Type B pancreatic cell (in vitro differentiated cells): ENCODE measurements at places on chromosomes 7 and 10. TPM values are rescaled to one million over a fixed set of nuclear protein-coding genes. Genes with fewer than 3 reads are reported as not detected.
A peak's percentile ranks its signal among the peaks of the same experiment; 100 is the strongest.

GRCh38 chr7:101370836-101371235 lies 8.2 kb downstream of the COL26A1 start:
- H3K27ac ChIP-seq, result no peak overlapping the region
- H3K36me3 ChIP-seq, result peaks cover 5% of the 10 kb centered on the region
- no peak for DNase-seq
- H3K4me1 ChIP-seq, result peaks cover 22% of the 10 kb centered on the region
- no peaks in the 10 kb centered on the region for H3K27me3 ChIP-seq
- no peak overlapping the region for H3K4me3 ChIP-seq

The CFAP46 gene
- 2.9 and 10.9 TPM in 2 replicates for total RNA-seq

- no peak for DNase-seq
- H3K27ac ChIP-seq, result no peak overlapping the region
- no peaks in the 10 kb centered on the region for H3K27me3 ChIP-seq
- no peak overlapping the region for H3K4me3 ChIP-seq
- no peaks in the 10 kb centered on the region for H3K36me3 ChIP-seq
Measured at GRCh38 chr7:9557853-9558252, 1124.4 kb downstream of the NXPH1 start.

DNA sequence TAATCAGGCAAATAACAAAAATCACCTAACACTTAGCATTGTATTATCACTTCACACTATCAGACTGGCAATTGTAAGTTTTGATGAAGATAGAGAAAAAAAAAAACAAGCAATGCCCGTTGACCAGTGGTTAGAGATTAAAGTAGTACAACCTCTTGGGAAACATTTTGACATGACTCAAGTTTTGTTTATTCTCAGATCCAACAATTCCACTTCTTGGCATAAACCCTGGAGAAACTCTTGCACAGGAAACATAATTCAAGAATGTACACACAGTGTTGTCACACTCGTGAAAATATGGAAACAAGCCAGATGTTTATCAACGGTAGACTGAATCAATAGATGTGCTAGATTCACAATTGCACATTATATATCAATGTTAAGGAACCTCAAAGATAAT lies 37.2 kb downstream of the FRMD4A start:
- H3K27ac ChIP-seq, result no peak overlapping the region
- DNase-seq, result no peak
- H3K36me3 ChIP-seq, result no peaks in the 10 kb centered on the region
- no peaks in the 10 kb centered on the region for H3K27me3 ChIP-seq
- peaks cover 16% of the 10 kb centered on the region for H3K4me1 ChIP-seq

The SPDYE11 gene
- not detected in 2 replicates for total RNA-seq

The TAF5 gene
- 6.2 and 10.0 TPM in 2 replicates for total RNA-seq

The ABCB4 gene
- total RNA-seq, result 1.00 and 1.6 TPM in 2 replicates

GRCh38 chr10:43403911-43404703 lies 4.9 kb downstream of the HNRNPF start:
- H3K4me1 ChIP-seq, result peaks cover 46% of the 10 kb centered on the region
- H3K36me3 ChIP-seq, result peaks cover 18% of the 10 kb centered on the region
- peak overlapping the region; percentile 85 for H3K27ac ChIP-seq
- H3K4me3 ChIP-seq, result peak overlapping the region; percentile 71

- no peaks in the 10 kb centered on the region for H3K36me3 ChIP-seq
- no peaks in the 10 kb centered on the region for H3K27me3 ChIP-seq
- H3K4me3 ChIP-seq, result no peak overlapping the region
- DNase-seq, result no peak
- peaks cover 4% of the 10 kb centered on the region for H3K4me1 ChIP-seq
Measured at GRCh38 chr7:7122701-7123281, 59.6 kb upstream of the C1GALT1 start.

- no peak for DNase-seq
- H3K27me3 ChIP-seq, result peaks cover 16% of the 10 kb centered on the region
- no peaks in the 10 kb centered on the region for H3K4me1 ChIP-seq
- no peaks in the 10 kb centered on the region for H3K36me3 ChIP-seq
- no peak overlapping the region for H3K4me3 ChIP-seq
- H3K27ac ChIP-seq, result no peak overlapping the region
Measured at GRCh38 chr7:150686030-150686631, 625 bp downstream of the GIMAP2 start.

DNA sequence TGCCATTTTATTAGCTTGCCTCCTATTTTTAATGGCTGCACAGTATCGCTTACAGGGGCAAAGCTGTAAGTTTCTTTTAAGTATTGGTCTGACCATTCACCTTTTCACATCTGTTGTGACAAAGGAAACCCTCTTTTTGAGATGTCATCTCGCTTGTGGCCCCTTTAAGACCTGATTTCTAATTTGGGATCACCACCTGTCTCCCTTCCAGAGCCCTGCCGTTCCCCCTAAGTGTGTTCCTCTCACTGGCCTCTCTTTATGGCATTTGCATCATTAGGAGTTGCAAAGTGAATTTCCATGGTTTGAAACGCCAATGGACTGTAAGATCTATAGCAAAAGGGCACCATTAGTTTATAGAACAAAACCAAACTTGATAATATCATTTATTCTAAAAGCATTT lies 1.4 kb downstream of the EPDR1 start:
- no peak overlapping the region for H3K27ac ChIP-seq
- peaks cover 17% of the 10 kb centered on the region for H3K4me1 ChIP-seq
- H3K36me3 ChIP-seq, result peaks cover 3% of the 10 kb centered on the region
- peak overlapping the region; percentile 86 for H3K4me3 ChIP-seq

GRCh38 chr10:86648704-86649427 lies 5.5 kb upstream of the OPN4 start:
- H3K27me3 ChIP-seq, result peaks cover 3% of the 10 kb centered on the region
- DNase-seq, result peak; percentile 64
- no peak overlapping the region for H3K4me3 ChIP-seq
- peaks cover 42% of the 10 kb centered on the region for H3K4me1 ChIP-seq
- no peak overlapping the region for H3K27ac ChIP-seq

- no peak overlapping the region for H3K27ac ChIP-seq
- no peaks in the 10 kb centered on the region for H3K27me3 ChIP-seq
- no peak for DNase-seq
- no peak overlapping the region for H3K4me3 ChIP-seq
Measured at GRCh38 chr7:11224535-11224934, 250.9 kb downstream of the PHF14 start.

DNA sequence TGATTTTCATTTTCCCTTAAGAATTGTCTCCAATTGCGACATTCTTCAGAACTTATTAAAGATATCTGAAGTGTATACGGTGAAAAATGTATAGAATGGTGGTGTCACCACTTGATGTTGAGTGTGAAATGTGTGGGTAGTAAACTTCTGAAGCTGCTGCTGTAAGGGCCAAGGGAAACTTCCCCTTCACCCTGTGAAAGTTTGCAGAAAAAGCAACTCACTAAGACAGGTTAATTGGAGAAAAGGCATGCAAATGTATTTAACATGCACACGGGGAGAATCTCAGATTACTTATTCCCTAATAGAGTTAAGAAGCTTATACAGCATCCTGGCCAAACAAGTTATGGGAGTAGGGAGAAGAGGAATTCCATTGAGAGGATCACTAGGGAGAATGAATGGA lies 173.0 kb downstream of the NSUN6 start:
- H3K27me3 ChIP-seq, result no peaks in the 10 kb centered on the region
- no peaks in the 10 kb centered on the region for H3K36me3 ChIP-seq
- H3K4me1 ChIP-seq, result no peaks in the 10 kb centered on the region
- no peak for DNase-seq

DNA sequence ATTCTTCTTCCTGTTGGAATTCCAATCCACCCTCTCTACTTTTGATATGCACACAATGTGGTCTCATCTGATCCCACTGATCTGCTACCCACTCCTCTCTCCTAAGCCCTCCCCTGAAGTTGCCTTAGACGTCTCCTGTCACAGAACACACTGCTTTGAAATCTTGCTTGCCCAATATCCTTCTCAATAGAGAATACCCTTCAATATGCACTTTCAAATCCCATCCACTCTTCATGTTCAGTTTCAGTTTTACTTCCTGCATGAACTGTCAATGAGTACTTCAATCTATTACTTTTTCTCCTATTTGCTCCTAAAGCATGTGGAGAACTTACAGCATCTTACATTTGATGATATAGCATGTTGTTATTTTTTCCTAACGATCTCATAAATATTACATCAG lies 93.5 kb downstream of the UPF2 start:
- no peaks in the 10 kb centered on the region for H3K4me1 ChIP-seq
- no peak overlapping the region for H3K27ac ChIP-seq
- no peaks in the 10 kb centered on the region for H3K27me3 ChIP-seq
- H3K4me3 ChIP-seq, result no peak overlapping the region
- DNase-seq, result no peak
- H3K36me3 ChIP-seq, result peaks cover 24% of the 10 kb centered on the region

DNA sequence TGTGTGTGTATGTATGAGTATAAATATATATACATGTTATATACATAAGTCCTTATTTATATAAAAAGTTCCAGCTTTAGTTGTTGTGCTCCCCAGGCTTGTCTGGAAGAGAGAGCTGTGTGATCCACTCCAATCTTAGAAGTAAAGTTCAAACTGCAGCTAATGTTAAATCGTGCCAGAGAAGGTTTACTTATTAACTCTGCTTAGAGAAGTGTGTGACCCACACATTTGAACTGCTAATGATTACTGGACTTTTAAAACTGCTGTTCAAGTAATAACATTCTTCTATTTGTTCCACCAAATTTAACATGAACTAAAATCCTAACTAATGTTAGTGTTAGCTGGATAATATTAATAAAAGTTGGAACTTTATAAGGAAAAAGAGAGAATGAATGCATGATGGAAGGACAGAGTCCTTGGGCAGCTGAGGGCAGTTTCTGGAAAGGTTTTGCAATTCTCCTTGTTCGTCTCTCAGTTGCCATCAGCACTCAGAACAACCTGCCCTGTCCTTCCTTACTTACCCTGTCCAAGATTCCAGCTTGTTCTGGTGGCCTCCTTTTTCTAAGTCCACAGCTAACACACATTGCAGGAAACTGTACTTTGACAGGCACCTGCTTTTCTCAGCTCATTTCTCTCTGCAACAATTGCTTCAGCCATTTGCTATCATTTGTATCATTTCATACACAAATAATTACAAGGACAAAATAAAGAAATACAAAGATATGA lies 162.6 kb downstream of the FAM107B start:
- H3K27ac ChIP-seq, result no peak overlapping the region
- DNase-seq, result no peak
- H3K4me1 ChIP-seq, result peaks cover 11% of the 10 kb centered on the region
- no peaks in the 10 kb centered on the region for H3K36me3 ChIP-seq
- no peaks in the 10 kb centered on the region for H3K27me3 ChIP-seq

GRCh38 chr10:117167789-117168674 lies 29.3 kb upstream of the KCNK18 start:
- DNase-seq, result peak; percentile 85
- peak overlapping the region; percentile 80 for H3K4me3 ChIP-seq
- no peak overlapping the region for H3K27ac ChIP-seq
- peaks cover 4% of the 10 kb centered on the region for H3K36me3 ChIP-seq

The LIPJ gene
- total RNA-seq, result 0.12 and 0.29 TPM in 2 replicates

The COL17A1 gene
- 14.5 and 94.1 TPM in 2 replicates for total RNA-seq

DNA sequence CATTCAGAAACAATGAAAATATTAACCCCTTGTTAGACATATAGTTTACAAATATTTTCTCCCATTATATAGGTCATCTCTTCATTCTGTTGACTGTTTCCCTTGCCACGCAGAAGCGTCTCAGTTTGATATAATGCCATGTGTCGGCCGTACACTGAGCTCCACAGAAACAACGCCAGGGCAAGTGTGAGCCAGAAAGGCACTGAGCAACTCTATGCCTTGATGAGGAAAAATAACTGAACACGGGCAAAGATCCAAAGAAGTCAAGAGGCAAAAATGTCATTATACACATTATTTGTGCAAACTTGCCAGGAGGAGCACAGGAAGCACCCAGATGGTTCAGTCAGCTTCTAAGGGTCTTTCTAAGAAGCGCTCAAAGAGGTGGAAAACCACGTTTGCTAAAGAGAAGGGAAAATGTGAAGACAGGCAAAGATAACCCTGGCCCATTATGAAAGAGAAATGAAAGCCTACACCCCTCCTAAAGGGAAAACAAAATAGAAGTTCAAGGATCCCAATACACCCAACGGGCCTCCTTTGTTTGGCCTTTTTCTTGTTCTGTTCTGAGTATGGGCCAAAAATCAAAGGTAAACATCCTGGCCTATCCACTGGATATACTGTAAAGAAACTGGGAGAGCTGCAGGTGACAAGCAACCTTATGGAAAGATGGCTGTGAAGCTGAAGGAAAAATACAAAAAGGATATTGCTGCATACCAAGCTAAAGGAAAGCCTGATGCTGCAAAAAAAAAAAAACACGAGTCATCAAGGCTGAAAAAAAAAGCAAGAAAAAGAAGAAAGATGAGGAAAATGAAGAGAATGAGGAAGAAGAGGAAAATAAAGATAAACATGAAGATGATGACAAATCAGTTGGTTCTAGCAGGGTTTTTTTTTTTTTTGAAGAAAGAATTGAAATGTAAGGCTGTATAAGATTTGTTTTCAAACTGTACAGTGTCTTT lies 15.5 kb downstream of the ARHGAP12 start:
- H3K36me3 ChIP-seq, result peaks cover 17% of the 10 kb centered on the region
- DNase-seq, result no peak
- peak overlapping the region; percentile 17 for H3K4me3 ChIP-seq
- peak overlapping the region; percentile 8 for H3K27ac ChIP-seq
- no peaks in the 10 kb centered on the region for H3K27me3 ChIP-seq
- H3K4me1 ChIP-seq, result peaks cover 23% of the 10 kb centered on the region

The ZNF804B gene
- total RNA-seq, result 0.07 TPM in 1 of 2 replicates, not detected in the other

GRCh38 chr7:33722383-33723101 lies 182.8 kb upstream of the BMPER start:
- no peak for DNase-seq
- H3K36me3 ChIP-seq, result no peaks in the 10 kb centered on the region
- peak overlapping the region; percentile 98 for H3K27ac ChIP-seq
- peaks cover 17% of the 10 kb centered on the region for H3K27me3 ChIP-seq
- H3K4me3 ChIP-seq, result peak overlapping the region; percentile 72
- peaks cover 38% of the 10 kb centered on the region for H3K4me1 ChIP-seq

The CYP3A4 gene
- total RNA-seq, result 4.2 and 10.0 TPM in 2 replicates

- no peak for DNase-seq
- H3K4me1 ChIP-seq, result no peaks in the 10 kb centered on the region
- H3K27me3 ChIP-seq, result peaks cover 11% of the 10 kb centered on the region
- H3K36me3 ChIP-seq, result no peaks in the 10 kb centered on the region
- no peak overlapping the region for H3K27ac ChIP-seq
- H3K4me3 ChIP-seq, result no peak overlapping the region
Measured at GRCh38 chr7:44914992-44915607, 29.8 kb upstream of the PURB start.

- H3K4me1 ChIP-seq, result peaks cover 10% of the 10 kb centered on the region
- H3K4me3 ChIP-seq, result peak overlapping the region; percentile 52
- H3K36me3 ChIP-seq, result no peaks in the 10 kb centered on the region
- H3K27ac ChIP-seq, result peak overlapping the region; percentile 51
- H3K27me3 ChIP-seq, result peaks cover 3% of the 10 kb centered on the region
- DNase-seq, result peak; percentile 78
Measured at GRCh38 chr7:158325530-158326381, 261.9 kb downstream of the PTPRN2 start.
